Left renal pelvis (tissue), 4 donors: ENCODE measurements at places on chromosomes 13 and 19. TPM values are rescaled to one million over a fixed set of nuclear protein-coding genes. Genes with fewer than 3 reads are reported as not detected.

DNA sequence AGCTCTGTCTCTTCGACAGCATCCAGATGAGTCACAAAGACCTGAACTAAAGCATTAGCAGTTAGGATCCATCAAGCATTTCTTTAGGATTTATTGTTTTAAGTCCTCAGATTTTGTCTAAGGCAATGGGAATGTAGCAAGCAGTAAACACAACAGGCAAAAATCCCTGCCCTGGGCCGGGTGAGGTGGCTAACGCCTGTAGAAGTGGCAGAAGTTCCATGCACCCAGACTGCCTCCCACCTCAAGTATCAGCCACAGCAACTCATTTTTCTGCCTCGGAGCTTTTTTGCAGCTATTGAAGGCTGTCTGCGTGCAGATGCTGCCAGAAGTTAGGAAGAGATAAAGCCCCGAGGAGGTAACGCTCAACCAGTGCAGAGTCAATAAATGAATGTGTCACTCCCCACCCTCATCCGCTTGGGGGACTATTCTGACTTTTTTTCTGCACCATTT is 47.1 kb upstream of the MRI1 start:
- no peak for DNase-seq

- no peak for DNase-seq
Measured at GRCh38 chr13:105466376-105466775, 1069.1 kb downstream of the EFNB2 start.

DNA sequence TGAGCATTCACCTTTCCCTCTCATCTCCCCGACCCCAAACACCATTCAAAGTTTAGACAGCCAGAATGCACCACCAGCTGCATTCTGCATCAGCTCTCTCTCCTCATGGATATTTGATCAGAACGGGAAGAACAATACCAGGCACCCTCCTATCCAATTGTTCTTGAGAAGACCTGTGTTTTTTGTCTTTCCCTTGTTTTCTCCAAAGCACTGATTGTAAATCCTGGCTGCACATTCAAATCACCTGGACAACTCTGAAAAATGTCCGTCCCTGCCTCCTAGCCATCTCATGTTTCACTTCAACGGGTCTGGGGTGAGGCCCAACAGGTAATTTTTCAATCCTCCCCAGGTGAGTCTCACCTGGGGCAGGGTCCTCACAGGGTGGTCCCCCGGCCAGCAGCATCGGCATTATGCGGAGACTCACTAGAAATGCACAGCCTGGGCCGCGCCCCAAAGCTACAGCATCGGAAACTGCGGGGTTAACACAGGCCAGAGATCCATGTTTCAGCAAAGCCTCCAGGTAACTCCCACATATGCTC is 5.5 kb downstream of the IRS2 start:
- no peak for DNase-seq

GRCh38 chr13:28655561-28655960 is 3.4 kb upstream of the POMP start:
- DNase-seq: no peak

GRCh38 chr19:46635920-46636761 is at the start of gene GNG8:
Gene GNG8 (minus strand): TSS chr19:46636202. CDS start chr19:46634682, 1,520 bp downstream.
- DNase-seq: no peak

GRCh38 chr13:22961835-22962537 is 218.8 kb upstream of the SGCG start:
- no peak for DNase-seq

- DNase-seq: no peak
Measured at GRCh38 chr13:44801990-44802389, 187.3 kb downstream of the NUFIP1 start.

DNA sequence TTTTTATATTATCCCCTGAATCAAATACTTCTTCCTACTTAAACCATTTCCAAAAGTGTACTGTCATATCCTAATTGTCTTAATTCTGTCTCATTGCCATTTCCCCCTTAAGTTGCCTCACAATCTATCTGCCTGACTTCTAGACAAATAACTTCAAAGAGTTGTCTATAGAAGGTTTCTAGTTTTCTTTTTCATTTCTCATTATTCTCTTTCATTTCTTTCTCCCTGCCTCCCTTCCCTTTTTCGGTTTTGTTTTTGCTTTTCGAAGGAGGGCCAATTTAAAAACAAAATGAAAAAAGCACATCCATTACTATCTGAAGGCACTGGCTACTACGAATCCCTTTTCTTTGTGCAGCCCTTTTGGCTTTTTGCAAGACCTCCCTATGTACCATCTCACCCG is 367.2 kb downstream of the DNAJC15 start:
- no peak for DNase-seq

The WDR18 gene
- polyA plus RNA-seq: 42.4 TPM

GRCh38 chr13:91245288-91245687 is 102.2 kb upstream of the MIR17HG start:
- DNase-seq: no peak

GRCh38 chr19:2123682-2124387 is 27.1 kb downstream of the IZUMO4 start:
- DNase-seq: no peak

GRCh38 chr19:35919306-35919705 is 11.2 kb upstream of the TYROBP start:
- no peak for DNase-seq

GRCh38 chr13:113881614-113882266 is 17.9 kb upstream of the GAS6 start:
- no peak for DNase-seq

DNA sequence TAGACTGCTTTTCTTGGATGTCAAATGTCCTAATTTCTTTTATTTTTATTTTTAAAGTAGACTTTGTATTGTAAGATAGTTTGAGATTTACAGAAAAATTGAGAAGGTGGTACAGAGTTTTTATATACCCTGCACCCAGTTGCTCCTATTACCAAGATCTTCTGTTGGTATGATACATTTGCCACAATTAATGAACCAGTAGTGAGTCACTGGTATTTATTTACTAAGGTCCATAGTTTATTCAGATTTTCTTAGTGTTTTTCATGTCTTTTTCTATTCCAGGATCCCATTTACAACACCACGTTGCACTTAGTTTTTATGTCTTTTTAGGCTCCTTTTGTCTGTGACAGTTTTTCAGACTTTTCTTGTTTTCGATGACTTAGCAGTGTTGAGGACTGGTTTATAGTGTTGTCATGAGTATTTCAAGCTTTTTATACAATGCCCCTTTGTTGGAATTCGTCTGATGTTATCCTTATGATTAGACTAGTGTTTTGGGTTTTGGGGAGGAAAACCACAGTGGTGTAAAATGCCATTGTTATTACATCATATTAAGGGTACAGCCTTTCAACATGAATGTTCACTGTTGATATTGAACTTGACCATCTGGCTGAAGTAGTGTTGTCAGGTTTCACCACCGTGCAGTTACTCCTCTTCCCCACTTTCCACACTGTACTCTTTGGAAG is 35.9 kb downstream of the COG3 start:
- no peak for DNase-seq

The ZNF208 gene
- polyA plus RNA-seq: 3.0 TPM

The TDRD12 gene
- polyA plus RNA-seq: 0.47 TPM

The SIGLEC11 gene
- 6.1 TPM for polyA plus RNA-seq

- DNase-seq: no peak
Measured at GRCh38 chr13:102854675-102855074, 8.8 kb downstream of the ERCC5 start.

The SAMD1 gene
- polyA plus RNA-seq: 39.8 TPM

DNA sequence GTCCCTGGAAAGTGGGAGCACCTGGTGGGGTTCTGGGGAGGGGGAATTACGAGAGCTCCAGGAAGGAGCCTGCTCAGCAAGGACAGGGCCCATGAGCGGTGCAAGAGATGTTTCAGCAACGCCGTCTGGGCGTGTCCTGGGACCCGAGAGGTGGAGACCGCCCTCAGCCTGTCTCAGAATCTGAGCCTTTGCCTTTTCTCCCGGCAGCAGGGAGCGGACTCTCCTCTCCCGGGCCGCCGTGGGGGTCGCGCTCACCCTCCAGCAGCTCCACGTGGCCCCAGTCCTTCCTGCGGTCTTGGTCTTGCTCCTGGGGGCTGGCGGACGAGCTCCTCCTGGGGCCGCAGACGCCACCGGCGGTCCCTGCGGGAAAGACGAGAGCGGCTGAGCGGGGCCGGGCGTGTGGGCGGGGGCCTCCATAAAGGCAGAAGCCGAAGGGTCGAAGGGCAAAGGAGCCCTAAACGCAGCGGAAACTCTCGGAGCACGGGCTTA is 714 bp downstream of the POLRMT start:
- no peak for DNase-seq

- no peak for DNase-seq
Measured at GRCh38 chr19:11166281-11167142, 10.9 kb upstream of the SPC24 start.
